MCF 10A (cell line): ENCODE measurements at places on chromosomes 16 and 17.

- DNase-seq: no peak
Observed at GRCh38 chr16:53829186-53829747, 125.3 kb downstream of the FTO start.

DNA sequence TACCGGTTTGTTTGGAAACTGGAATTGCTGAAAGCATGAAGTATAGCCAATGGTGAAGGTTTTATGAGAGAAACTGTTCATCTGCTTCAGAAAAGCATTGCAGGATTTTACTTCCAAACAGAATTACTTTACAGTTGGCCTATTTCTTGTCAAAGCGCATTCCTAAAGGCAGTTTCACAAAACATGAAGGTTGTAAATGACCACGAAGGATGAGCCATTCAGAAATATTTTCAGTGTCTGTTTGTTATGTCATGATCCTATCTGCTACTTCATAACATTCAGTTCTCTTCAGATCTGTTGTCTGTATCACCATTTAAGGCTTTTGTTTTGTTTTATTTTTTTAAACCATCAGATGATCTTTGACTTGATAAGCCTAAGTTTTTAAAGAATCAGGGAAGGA is 45.7 kb downstream of the AATF start:
- DNase-seq: no peak

DNA sequence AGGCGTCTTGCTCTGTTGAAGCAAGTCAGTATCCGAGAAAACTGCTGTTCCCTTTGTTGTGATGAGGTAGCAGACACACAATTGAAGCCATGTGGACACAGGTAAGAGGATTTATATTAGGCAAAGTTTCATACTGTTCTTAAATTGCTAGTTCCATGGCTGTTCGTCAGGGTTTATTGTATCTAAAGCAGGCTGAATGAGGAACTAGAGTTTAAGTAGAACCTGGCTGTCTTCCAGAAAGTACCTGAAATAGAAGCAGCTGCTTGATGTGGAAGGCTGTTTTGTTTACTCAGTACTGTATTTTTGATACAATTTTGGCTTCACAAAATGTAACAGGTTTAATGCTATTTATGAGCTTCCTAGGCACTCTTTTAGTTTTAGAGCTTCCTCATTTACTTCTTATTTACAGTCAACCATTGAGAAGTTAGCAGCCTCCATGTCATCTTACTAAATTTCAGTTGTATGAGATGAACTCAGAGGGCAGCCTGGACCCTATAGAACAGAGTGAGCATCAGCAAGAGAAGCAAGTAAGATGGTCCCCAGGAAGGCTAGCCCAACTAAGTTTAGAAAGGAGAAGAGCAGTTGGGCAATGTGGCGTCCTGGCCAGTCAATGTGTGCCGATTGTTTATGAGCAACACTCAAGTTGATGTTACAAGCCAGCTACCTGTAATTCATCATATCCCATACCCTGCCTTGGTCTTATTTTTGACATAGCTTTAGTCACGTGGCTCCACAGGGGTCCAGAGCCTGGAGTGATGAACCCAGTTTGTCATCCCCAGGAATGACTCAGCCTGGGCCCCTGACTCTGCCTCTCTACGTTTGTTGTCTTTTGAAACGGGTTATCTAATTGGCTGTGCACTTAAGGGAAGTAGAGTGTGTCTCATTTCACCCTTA is 9.7 kb upstream of the ARL2BP start:
- DNase-seq: peak; percentile 82

DNA sequence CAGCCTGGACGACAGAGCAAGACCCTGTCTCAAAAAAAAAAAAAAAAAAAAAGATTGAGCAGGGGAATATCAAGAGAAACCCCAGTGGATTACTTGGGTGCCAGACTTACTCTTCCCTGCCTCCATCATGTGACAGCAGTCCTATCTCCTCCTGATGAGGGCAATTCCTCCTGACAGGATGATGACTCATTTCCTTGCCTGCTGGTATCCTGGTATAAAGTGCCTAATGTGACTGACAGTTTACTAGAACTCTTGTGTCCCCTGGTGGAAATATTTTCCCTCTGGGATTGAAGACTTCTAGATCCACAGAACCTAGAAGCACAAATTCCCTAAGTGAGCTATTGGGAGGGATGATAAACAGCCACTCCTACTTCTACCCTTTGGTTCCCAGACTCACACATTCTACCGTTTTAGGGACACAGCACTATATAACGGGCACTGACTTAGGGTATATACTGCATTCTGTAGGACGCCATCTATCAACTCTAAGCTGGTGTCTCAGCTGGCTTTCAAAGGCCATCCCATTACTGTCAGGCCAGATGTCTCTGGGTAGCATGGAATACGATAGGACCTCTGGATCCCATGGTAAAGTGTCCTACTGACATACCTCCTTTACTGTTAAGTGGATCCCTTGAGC is 114.6 kb upstream of the MED13 start:
- DNase-seq: peak; percentile 93

DNA sequence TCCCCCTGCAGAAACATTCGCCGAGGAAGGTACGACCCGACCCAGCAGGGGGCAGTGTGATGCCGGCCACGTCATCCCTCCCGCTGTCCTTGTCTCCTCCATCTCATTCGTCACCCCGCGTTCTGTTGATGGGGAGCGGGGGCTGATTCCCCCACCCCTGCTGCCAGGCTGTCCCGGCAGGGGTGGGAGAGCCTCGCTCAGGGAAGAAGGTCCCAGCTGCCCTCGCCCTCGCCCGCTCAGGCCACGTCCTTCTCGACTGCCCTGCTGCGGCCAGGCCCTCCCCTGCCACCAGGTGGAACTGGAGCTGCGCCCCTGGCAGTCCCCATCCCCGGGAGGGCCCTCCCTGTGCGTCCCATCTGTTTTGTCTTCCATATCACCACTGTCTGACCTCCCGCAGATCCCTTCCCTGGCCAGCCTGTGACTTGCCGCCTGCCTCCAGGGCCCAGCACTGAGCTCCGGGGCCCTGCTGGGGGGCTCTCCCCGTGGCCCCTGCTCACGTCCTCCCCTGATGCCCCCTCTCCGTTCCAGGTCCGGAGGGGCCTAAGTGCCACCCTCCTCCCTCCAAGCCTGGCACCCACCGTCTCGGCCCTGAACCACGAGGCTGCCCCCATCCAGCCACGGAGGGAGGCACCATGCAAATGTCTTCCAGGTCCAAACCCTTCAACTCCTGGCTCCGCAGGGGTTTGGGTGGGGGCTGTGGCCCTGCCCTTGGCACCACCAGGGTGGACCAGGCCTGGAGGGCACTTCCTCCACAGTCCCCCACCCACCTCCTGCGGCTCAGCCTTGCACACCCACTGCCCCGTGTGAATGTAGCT is 20.6 kb downstream of the ADAM11 start:
- peak; percentile 76 for DNase-seq

GRCh38 chr17:77009877-77010276 is 130.9 kb upstream of the SEC14L1 start:
- DNase-seq: no peak

GRCh38 chr17:76371656-76372628 is 12.5 kb upstream of the SPHK1 start:
- peak; percentile 71 for DNase-seq

- no peak for DNase-seq
Observed at GRCh38 chr17:28196636-28197035, 122.4 kb upstream of the TMEM97 start.

- DNase-seq: no peak
Observed at GRCh38 chr17:78211032-78211431, 3.0 kb upstream of the BIRC5 start.

- DNase-seq: no peak
Observed at GRCh38 chr16:70768203-70768580, 32.8 kb downstream of the VAC14 start.

GRCh38 chr16:71853413-71853812 is 7.6 kb downstream of the ATXN1L start:
- no peak for DNase-seq

DNA sequence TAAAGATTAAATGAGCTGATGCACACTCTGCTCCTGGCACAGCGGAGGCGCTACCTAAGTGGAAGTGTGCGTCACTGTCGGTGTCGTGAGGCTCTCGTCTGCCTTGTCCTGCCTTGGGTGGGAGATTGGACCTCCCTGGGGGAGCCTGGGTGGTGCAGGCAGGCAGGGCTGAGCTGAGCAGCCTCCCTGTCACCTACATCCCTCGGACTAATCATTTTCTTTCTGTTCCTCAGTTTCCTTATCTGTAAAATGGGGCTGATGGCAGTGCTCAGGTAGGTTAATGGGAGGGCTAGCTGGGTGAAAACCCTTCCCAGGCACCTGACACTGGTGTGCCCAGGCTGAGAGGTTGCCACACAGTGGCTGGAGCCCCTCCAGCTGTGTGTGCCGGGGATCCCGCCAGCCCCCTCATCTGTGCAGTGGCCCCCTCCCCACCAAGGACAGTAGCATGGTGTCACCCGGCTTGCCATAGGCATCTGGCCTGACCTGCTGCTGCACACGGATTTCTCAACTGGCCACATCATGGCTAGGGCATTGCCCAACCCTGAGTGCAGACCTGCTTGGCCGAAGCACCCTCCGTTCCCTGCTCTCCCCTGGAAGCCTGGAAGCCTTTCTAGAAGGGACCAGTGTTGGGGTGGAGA is 4.3 kb downstream of the ADCY7 start:
- no peak for DNase-seq

- DNase-seq: peak; percentile 82
Observed at GRCh38 chr17:19647697-19648474, 665 bp upstream of the ALDH3A2 start.

GRCh38 chr16:84820305-84820684 is 510 bp downstream of the CRISPLD2 start:
- no peak for DNase-seq

DNA sequence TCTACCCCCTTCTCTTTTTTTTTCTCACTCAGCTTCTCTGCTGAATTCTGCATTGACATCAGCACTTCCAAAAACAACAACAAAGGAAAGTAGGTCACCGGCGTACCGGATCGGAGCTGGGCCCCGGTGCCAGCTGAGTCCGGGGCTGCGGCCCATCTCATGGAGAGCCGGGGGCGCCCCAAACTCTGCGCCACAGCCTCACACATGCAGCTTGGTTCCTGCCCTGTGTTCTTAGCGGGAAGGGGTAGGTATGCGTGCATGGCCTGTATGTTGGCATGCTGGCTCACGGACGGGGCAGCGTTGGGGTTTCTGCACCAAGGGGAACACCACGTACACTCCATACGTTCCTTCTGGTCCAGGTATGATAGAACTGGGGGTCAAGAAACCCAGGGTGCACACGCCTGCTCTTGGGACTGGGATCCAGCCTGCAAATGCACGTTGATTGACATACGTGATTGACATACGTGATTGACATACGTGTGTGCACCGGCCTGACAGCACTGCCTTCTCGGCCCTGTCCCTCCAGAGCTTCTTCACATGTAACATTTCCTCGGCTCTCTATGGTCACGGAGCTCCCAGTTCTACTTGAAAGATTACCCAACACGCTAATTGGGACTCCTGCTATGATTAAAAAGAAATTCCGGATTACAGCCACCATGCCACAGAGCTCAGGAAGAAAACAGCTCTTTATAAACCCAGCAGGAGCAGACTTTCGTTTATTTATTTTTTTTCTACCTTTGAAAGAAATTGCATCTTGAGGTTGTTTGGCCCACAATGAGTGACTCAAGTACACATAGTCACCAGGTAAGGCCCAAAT is 88.7 kb downstream of the RPA1 start:
- DNase-seq: no peak

DNA sequence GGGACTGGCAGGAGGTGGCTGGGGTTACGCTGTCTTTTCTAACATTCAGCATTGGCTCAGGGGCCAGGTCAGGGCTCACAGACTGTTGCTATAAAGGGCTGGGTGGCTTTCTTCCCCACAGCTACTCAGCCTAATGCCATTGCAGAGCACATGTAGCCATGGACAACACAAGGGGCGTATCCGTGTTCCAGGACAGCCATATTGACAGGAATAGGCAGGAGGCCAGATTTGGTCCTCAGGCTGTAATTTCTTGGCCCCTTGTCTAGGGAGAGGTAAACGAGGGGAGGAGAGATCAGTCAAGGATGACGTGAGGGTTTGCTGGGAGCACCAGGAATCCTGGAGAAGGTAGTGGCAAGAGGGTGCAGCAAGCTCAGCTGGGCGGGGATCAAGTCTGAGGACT is 21.2 kb upstream of the MYO15B start:
- DNase-seq: no peak

GRCh38 chr17:31308372-31309334 is 5.2 kb downstream of the EVI2B start:
- DNase-seq: no peak

DNA sequence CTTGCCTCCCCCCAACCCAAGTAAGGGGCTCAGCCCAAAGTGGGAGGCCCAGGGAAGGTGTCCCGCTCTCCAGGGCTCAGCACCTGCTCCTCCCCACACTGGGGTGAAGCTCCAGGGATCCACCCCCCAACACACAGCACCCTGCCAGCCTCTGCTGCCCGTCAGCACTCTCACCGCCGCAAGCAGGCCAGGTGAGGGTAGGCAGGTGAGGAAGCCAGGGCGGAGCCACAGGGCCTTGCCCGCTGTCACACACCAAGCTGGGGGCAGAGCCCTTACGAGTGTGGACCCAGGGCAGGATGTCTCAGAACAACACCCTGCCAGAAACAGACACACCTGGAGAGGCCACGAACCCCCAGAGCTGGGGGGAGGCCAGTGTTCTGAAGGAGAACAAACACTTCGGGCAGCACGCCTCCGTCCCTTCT is 19.5 kb downstream of the PLLP start:
- peak; percentile 72 for DNase-seq

DNA sequence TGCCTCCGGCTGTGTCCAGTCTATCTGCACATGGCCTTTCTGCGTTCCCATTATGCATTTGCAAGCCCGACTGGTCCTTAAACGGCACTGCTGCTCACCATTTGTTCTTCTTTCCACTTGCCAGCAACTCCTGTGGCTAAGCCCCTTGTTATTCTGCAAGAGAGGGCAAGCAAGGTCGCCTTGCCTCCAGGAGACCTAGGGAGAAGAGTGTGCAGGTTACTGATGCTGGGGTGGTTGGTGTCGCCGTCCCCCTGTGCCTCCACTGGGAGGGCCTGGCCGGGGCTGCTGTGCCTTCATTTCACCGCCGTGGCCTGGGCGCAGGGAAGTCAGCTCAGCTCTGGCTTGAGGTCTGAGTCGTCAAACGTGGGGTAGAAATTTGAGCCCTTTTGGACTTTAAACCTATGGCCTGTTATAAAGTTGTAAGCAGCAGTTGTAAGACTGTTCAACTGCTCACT is 12.7 kb downstream of the SLC6A4 start:
- no peak for DNase-seq

GRCh38 chr17:2928294-2928890 is 132.2 kb downstream of the RAP1GAP2 start:
- DNase-seq: no peak

GRCh38 chr16:59090541-59090940 is 356.4 kb upstream of the GOT2 start:
- no peak for DNase-seq

GRCh38 chr17:44159519-44160210 is 10.8 kb upstream of the ASB16 start:
- DNase-seq: no peak

GRCh38 chr17:66836063-66837005 is 1.4 kb downstream of the CACNG5 start:
- no peak for DNase-seq

DNA sequence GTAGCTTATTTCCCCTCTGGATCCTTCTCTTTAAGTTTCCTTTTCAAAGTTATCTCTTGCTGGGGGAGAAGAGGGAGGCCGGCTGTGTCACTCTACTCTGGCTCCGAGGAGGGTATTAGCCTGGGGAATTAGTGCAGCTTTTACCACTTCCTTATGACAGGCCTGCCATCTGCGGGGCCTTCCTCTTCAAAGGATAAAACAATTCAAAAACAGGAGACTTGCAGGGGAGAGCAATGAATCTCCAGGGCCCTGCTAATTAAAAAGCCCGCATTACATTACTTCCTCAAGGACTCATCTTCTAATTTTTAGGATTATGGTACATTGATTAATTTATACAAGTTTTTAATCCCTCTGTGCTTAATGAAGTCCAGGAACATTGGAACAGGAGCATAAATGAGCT is 190.9 kb upstream of the CDH5 start:
- DNase-seq: no peak

- no peak for DNase-seq
Observed at GRCh38 chr17:8056976-8057625, 18.2 kb downstream of the ALOX15B start.
